Activated CD4-positive, CD25-positive, alpha-beta regulatory T cell (primary cell): ENCODE measurements at places on chromosomes 6 and 20.

- no peak for DNase-seq
Measured at GRCh38 chr20:54622333-54623295, 147.2 kb downstream of the DOK5 start.

- no peak for DNase-seq
Measured at GRCh38 chr6:96450082-96450769, 71.4 kb upstream of the UFL1 start.

- no peak for DNase-seq
Measured at GRCh38 chr6:34645627-34646026, 50.9 kb downstream of the ILRUN start.

- no peak for DNase-seq
Measured at GRCh38 chr6:52000064-52000463, 87.3 kb downstream of the PKHD1 start.

DNA sequence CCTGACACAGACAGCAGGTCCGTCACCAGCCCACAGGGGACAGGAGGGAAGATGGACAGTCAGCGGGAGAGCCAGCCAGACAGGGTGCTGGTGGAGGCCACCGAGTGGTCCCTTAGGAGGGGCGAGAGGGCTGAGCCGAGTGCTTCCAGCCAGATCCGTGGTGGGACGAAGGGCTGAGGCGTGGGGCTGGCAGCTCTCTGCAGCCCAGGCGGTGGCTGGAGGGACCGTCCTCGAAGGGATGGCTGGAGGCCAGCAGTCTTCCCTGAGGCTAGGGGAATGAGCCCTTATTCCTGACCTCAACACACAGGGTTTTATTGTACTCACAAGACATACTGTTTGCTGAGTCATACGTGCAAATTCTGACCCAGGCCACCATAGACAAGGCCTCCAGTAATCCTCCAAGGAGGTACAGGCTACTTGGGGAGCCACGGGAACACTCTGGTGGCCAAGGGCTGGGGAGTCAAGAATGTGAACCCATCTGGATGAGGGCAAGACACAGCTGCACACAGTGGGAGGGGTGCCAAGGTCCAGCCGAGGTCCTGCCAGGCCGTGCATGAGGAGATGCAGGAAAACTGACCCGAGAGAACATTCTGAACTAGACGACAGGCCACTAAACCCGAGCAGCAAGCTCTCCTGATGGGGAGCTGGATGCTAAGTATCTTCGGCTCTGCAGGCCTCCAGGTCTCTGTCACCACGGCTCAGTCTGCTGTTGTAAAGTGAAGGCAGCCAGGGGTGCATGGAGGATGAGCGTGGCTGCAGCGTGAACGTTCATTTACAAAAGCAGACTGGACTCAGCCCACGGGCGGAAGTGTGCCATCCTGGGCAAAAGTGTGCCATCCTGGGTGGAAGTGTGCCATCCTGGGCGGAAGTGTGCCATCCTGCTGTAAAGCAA, 242.5 kb downstream of the TTLL2 start:
- DNase-seq: no peak

GRCh38 chr6:77857421-77857820, 204.6 kb downstream of the MEI4 start:
- DNase-seq: no peak

DNA sequence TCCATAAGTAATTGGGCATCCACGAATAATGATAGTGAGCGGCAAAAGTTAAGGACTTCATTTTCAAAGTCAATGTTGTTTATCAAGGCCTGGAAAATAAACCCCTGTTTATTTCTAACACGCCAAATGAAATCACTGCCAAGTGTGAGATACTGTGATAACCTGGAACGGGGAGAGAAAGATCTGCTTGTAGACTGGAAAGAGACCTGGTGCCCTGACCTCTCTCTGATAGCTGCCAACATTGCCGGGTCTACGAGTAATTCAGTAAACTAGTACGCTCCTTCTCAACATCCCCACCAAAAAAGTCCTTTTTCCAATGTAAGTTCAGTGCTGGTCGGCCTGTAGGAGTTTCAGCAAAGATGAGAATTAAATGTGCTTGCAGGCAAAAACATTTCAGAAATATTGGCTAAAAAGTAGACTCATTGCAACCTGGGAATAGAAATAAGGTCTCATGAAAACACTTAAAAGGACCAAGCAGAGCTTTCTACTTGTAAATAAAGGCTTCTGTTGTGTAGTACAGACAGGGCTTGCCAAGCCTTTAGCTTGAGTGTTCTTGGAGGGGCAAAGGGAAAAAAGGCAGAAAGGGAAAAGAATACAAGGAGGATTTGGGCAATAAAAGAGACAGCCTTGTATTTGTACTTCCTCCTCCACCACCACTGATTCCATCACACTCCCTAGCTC, 43.9 kb downstream of the PDE7B start:
- DNase-seq: no peak

- DNase-seq: no peak
Measured at GRCh38 chr6:129567374-129567773, 142.6 kb downstream of the ARHGAP18 start.

- no peak for DNase-seq
Measured at GRCh38 chr6:81158956-81159355, 593.5 kb downstream of the TENT5A start.

GRCh38 chr20:48818481-48818987, 9.3 kb downstream of the PREX1 start:
- DNase-seq: no peak
